Stimulated activated CD8-positive, alpha-beta memory T cell treated with anti-CD3 and anti-CD28 coated beads, Interleukin-4, amount 100 ng/mL, for 1 hour (primary cell): ENCODE measurements at places on chromosomes 7 and 10.

GRCh38 chr7:66741710-66742049, 1.1 kb downstream of the RABGEF1 start:
- DNase-seq: no peak

GRCh38 chr7:17855202-17855601, 85.1 kb downstream of the SNX13 start:
- DNase-seq: no peak

DNA sequence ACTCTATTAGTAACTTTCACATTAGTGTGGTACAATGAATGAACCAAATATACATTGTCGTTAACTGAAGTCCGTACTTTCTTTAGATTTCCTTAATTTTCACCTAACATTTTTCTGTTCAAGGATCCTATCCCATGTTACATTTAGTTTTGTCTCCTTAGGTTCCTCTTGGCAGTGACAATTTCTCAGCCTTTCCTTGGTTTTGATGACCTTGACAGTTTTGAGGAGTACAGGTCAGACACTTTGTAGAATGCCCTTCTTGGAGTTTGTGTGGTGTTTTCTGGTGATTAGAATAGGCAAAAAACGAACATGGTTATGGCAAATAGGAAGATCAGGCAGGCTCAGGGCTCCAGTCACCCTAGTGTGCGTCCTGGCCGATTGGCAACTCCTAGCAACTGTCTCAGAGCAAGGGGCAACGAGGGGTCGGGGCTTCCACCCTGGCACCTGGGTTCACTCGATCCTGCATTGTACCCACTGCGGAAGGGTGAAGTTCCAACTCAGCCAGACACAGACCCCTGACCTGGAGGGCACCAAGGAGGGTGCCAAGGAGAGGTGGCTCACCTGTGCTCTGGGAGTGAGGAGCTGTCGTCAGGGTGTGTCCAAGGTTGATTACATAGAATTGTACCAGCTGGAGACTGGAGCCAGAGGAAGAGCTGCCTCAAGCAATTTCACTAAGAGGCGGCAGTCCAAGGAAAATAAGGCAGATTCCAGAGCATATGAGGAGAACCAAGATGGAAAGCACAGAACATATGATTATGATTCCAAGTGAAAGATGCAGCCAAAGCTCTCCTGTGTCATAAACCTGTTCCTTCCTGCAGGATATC, 37.5 kb downstream of the PAPSS2 start:
- DNase-seq: no peak

GRCh38 chr7:2517026-2517425, 2.5 kb upstream of the LFNG start:
- no peak for DNase-seq

GRCh38 chr7:144771927-144772326, 63.9 kb downstream of the TPK1 start:
- DNase-seq: no peak

GRCh38 chr7:106273009-106273668, 11.6 kb downstream of the NAMPT start:
- DNase-seq: no peak

DNA sequence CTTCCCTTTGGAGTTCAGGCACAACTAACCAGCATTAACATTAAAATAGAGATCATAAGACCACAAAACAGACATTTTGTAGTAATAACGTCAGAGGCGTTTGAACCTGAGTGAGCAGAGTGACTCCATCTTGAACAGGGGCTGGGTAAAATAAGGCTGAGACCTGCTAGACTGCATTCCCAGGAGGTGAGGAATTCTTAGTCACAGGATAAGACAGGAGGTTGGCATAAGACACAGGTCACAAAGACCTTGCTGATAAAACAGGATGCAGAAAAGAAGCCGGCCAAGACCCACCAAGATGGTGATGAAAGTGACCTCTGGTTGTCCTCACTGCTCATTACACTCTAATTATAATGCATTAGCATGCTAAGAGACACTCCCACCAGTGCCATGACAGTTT, 493.2 kb upstream of the AUTS2 start:
- DNase-seq: no peak
